ENCODE measurements at places on chromosomes 7 and 10. TPM values are rescaled to one million over a fixed set of nuclear protein-coding genes. Genes with fewer than 3 reads are reported as not detected.

DNA sequence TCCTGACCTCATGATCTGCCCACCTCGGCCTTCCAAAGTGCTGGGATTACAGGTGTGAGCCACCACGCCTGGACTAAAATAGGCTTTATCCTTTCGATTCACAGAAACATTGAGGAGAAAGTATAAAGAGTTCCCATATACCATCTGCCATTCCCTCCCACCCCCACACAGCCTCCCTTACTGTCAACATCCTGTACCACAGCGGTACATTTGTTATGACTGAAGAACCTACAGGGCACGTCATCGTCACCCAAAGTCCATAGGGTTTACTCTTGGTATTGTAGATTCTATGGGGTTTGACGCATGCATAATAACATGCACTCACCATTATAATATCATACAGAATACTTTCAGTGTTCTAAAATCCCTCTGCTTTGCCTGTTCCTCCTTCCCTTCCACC is 28.0 kb downstream of the ARL5B start:
- no peak for DNase-seq

- no peak for DNase-seq
Measured at GRCh38 chr10:103111031-103111917, 81.8 kb downstream of the NT5C2 start.

Gene HTR5A
- total RNA-seq = not detected

DNA sequence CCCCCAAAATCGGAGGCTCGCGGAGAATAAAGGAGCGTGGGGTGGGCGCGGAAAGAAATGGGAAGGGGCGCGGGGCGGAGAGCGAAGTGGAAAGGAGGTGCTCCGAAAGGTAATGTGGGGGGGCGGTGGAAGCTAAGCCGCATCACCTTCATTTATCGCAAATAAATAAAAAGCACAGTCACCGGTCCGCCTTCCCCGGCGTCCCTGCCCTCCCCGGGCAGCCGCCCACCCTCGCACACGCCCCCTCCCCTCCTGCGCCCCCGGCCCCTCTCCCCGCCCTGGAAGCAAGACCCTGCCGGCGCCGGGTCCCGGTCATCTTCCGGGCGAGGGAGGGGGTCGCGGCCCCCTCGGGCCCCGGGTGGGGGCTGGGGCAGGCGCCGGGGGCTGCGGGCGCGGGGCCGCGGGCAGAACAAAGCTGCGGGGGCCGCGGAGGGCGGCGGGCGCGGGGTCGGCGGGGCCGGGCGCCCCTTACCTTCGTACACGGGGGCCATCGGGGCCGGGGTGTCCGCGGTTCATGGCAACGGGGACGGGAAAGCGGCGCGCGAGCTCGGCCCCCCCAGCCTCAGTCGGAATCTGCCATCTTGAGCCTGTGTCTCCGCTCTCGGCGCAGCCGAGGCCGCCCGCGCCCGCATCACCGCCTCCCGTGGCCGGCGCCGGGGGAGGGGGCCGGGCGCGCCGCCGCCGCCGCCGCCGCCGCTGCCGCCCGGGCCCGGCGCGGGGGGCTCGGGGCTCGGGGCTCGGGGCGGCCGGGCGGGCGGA is 486 bp downstream of the HIPK2 start:
- DNase-seq = peak; percentile 52

DNA sequence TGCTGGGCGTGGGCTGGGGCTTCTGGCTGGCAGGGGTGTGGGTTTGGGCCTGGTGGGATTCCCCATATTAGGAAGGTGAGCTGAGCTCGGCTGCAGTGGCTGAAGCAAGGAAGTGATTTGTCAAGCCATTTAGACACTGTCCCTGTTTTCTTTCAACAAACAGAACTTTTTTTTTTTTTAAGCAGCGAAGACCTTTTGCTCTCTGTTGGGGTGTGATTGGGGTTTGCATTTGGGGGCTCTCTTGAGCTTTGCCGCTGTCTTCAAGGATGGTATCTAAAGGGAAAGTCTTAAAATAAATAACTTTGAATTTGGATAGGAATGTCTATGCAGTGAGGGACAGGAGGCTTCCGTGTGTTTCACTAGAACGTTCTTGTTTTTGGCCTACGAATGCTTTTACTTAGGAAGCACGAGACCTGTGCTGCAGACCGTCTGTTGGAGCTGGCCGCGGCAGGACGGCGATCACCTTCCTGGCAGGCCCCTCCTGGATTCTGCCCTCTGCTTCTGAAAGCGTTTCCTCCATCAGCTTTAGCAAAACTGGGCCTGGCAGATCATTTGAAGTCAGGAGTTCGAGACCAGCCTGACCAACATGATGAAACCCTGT is 43.9 kb downstream of the FOXK1 start:
- no peak for DNase-seq

- no peak for DNase-seq
Measured at GRCh38 chr7:17094963-17095574, 203.4 kb upstream of the AHR start.

DNA sequence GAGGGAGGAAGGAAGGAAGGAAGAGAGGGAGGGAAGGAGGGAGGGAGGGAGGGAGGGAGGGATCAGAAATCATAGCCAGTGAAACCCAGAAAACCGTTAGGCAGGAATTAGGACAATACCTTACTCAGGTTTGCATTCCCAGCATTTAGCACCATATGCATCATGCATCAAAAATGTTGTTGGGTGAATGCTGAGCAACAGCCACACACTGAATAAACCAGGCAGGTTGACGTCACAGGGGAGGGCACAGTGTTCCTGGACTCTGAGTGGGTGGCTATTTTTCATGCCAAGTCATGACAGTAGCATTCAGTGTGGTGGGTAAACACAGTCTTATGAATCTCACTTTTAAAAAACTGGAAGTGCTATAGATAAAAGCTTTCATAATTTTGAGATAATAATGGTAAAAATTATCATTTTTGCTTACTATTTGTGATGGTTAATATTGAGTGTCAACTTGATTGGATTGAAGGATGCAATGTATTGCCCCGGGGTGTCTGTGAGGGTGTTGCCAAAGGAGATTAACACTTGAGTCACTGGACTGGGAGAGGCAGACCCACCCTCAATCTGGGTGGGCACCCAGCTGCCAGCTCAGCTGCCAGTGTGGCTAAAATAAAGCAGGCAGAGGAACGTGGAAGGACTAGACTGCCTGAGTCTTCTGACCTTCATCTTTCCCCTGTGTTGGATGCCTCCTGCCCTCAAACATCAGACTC is 199.1 kb upstream of the PRKCQ start:
- no peak for DNase-seq

Gene MSMB
- total RNA-seq = not detected

Gene ADIRF
- 41.1 TPM for total RNA-seq

- DNase-seq = no peak
Measured at GRCh38 chr10:42652858-42653257, 14.5 kb upstream of the ZNF33B start.

- no peak for DNase-seq
Measured at GRCh38 chr7:155394413-155394812, 63.5 kb upstream of the EN2 start.

Gene XRCC2
- total RNA-seq = 0.60 TPM

Data from left ventricle myocardium inferior (tissue), 1 donor.